Stimulated activated CD4-positive, alpha-beta T cell treated with anti-CD3 and anti-CD28 coated beads, Interleukin-1b, Interleukin-23, amount 100 ng/mL, for 24 hours (primary cell): ENCODE measurements at places on chromosomes 6 and 20.
A peak's percentile ranks its signal among the peaks of the same experiment; 100 is the strongest.

DNA sequence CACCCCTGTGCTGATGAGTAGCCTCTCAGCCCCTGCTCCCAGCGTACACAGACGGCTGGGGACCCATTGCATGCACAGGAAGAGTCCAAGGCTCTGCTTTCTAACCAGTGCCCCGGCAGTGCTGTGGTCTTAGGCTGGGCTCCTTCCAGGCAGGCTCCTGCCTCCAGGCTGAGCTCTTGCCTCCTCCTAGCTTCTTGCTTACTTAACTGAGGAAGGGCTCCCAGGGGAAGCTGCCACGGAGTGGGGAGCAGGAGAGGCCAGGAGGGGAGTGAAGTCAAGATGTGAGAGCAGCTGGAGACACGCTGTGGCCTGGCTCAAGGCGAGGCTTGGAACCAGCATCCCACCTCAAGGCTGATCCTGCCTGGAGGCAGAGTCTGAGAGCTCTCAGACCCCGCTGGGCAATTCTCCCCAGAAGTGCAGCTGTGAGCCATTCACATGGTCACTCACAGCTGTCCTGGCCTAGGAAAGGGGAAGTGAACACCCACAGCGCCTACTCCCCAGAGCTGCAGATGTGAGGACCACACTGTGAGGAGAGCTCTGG is 141.0 kb downstream of the TBXT start:
- no peak for DNase-seq

GRCh38 chr6:131068165-131068564 is 5.1 kb upstream of the EPB41L2 start:
- DNase-seq: no peak

GRCh38 chr6:72825315-72825911 is 203.5 kb downstream of the KCNQ5 start:
- DNase-seq: no peak

- peak; percentile 31 for DNase-seq
Observed at GRCh38 chr20:5127204-5127858, 523 bp downstream of the CDS2 start.

DNA sequence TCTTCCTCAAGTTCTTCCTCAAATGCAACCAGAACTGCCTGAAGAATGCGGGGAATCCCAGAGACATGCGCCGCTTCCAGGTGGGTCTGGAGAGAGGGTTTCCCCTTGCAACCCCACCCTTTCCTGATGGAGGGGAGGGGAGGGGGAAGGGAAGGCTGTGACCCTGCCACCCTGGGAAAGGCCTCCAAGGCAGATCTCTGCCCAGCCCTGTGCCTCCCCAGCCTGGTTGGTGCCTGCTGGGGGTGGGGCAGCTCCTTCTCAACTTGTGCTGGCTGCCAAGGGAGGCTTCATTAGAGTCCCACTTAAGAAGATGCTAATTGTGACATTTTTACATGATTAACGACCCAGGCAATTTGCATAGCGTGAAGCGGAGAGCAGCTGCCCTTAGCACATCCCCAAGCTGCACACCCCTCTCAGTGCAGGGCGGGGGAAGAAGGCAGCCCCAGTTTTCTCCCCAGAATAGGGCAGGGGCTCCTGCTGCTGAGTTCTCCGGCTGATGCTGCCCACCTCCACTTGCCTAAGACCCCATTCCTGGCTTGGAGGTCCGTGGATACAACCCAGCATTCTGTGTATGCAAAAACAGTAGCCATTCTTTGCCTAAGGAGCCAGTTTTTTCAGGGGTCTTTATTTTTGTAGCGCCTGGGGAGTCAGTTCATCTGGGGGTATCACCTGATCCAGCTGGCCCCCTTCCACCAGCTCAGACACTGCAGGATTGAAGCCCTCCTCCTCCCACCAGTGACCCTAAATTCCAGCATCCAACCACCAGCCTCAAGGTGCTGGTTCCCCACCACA is 51.7 kb downstream of the CPXM1 start:
- no peak for DNase-seq

DNA sequence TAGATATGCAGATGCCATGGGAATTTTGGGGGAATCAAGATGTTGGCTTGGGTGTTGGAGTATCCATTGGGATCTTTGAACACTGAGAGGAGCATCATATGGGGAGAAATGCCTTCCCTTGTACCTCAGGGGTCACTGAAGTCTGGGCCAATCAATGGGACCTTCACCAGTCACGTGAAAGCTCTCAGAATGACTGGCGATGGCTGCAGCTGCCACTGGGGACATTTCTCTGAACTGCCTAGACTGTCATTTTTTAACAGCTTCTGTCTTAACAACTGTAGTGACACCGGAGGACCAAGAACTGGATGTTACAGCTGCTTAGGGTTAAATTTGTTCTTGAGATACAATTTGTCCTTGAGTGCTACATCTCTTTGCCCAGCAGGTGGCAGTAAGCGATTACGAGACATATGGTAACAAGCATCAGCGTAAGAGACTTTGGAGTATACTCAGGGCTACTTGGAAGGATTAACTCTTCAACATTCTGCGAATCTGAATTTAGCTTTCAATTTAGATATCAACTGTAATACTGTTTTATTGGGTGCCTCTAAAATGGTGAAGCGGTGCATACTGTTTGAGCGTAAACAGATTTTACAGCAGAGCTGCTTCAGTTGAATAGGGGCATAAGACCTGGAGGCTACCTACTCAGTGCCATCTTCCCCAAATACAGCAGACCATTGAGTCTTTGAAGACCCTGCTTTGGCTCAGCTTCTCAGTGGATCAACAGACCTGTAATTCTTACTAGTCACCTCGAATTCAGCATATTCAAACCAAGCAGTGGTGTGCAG is 36.0 kb downstream of the CCN2 start:
- DNase-seq: peak; percentile 28
